ENCODE measurements at places on chromosomes 7 and 10.

GRCh38 chr10:118241229-118242137, 100.6 kb downstream of the FAM204A start:
- peak; percentile 32 for DNase-seq

DNA sequence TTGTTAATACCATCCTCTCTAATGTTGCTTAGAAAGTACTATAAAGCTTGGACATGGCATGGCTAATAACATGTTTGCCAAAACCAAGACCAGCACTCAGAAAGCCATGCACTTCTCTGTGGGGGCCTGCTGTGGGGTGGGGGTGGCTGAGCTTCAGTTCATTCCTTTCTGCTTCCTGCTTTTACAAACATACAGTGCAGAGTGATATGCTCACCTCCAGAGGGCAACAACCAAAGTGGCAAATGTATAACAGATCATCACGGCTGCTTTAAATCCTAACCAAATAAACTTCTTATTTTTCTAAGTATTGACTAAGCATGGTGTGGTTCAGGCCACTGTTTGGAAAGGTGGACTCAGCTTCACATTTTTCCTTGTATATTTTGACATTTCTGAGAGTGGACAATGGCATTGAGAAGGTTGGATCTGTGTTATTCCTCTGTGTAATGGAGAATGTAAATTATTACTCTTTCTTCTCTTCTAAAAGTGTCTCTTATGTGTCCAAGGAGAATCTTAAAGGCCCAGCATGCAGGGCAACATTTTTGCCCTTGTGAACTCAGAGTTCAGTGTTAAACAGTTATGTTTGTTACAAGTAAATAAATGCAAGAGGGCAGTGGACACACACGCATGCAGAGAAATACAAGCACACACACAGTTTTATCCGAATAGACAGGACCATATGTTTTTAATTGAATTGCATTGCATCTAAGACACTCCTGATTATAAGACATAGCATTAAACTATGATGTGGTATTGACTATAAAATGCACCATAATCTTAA, 186.1 kb downstream of the HERPUD2 start:
- DNase-seq: no peak

DNA sequence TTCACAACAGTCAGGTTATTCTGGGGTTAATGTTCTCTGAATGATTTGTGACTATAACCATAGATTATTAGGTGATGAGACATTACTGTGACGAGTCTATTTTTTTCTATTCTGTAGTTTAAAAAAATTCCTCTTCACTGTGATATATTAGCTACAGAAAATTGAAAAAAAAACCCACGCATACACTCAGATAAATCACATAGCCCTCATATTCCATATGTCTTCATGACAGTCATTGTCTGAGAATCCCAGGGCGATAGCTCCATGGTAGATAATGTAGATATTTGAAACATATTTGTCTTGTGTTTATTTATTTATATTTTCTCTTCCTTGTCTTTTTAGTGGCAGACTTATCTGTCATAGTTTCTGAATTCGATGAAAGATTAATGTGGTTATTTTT, 110.0 kb downstream of the CAMK1D start:
- DNase-seq: no peak

GRCh38 chr10:21675157-21675796, 141.2 kb downstream of the MLLT10 start:
- peak; percentile 31 for DNase-seq
